ENCODE measurements at places on chromosomes 16 and 17.

- DNase-seq: no peak
Observed at GRCh38 chr17:13638855-13639458, 37.2 kb upstream of the HS3ST3A1 start.

- DNase-seq: no peak
Observed at GRCh38 chr17:74780443-74781238, 4.5 kb upstream of the NAT9 start.

- no peak for DNase-seq
Observed at GRCh38 chr16:49431591-49432290, 58.1 kb downstream of the C16orf78 start.

DNA sequence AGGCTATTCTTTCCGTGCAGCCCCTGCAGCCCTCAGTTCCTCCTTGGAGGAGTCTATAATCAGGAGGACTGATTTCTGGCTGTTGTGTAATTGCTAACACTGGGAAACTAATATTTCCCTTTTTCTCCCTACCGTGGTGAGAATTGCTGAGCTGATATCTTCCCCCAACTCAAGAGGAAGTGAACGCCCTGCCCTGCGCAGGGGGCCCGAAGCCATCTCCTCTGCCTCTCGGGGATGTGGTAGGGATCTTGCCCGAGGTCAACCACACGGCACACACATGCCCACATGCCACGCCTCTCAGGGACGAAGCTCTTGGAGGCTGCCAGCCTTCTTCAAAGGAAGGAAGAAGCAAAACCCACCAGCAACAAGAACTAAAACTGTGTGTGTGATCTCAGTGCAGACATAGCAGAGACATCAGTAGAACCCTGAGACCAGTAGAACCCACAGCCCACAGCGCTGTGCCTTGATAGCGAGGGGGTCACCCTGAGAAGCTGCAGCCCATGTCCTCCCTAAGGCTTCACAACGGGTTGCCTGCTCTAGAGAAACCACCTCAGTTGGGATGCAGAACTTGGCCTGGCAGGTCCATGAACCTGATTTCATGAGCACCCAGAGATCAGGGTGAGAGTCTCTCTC lies 8.9 kb upstream of the ULK2 start:
- DNase-seq: no peak

GRCh38 chr17:40559564-40559916 lies 5.7 kb downstream of the CCR7 start:
- DNase-seq: no peak

- no peak for DNase-seq
Observed at GRCh38 chr16:83615141-83615952, 192.4 kb upstream of the HSBP1 start.

DNA sequence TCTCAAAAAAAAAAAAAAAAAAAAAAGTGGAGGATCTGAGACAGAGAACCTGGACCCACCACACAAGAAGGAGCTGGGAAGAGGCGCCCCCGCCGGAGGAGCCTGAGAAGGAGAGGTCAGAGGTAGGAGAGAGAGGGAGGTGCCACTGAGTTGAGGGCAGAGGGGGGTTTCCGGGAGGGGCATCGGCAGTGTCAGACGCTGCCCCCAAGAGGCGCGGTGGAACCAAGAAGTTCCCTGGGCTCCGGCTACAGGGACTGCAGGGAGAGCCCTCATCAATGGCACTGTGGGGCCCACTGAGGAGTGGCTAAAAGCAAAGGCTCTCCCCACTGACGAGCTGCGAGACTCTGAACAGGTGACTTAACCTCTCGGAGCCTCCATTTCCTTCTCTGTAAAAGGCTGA lies 4.2 kb downstream of the CCDC42 start:
- DNase-seq: no peak

GRCh38 chr16:52921104-52921503 lies 131.6 kb downstream of the CHD9NB start:
- DNase-seq: no peak

DNA sequence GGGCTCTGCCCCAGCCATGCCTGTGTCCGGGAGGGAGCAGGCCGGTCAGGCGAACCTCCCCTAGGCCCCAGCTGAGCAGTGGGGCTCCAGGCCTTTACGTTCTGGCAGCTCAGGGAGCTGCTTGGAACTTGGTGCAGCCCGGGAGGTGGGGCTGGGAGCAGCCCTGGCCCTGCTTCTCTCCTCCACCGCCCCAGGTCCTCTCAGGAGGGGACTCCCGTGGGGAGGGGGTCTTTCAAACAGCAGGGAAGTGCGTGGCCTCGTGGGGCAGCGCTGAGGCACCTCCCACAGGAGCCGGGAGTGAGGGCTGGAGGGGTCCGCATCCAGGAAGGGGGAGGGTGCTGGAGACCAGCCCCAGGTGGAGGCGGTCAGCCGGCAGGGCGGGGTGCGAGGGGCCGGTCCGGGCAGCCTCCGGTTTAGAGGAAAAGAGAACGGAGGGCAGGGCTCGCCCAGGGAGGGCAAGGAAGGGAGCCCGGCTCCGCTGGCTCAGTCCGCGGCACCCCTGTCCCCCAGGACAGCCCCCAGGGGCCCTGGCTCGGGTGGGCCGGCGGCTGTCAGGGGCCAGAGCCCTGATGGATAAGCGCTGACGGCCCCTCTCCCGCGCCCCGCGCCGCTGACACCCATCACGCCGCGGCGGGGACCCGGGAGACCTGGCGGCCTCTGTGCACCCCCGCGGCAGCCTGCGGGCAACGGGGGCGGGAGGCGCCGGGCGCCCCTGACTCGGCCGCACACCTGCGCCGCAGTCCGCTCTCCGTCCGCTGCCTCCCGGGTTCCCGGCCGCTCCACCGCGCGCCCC lies 587 bp upstream of the PRR35 start:
- no peak for DNase-seq

DNA sequence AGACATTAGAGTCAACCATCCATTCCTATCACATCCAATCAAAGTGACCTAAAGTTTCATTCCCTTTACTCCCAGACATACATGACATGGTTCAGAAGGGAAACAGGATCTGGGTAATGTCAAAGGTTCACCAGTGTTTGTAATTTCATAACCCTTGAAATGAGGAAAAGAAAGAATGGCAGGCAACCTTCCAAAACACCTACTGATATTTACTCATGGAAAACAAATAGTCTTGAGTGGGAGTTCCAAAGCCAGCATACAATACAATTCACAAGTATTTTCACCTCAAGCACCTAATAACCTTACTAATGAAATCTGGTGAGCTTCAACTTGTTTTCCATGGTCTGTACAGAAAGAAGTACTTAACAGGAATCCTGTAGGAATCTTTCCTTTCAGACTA lies 72.5 kb upstream of the AXIN2 start:
- no peak for DNase-seq

DNA sequence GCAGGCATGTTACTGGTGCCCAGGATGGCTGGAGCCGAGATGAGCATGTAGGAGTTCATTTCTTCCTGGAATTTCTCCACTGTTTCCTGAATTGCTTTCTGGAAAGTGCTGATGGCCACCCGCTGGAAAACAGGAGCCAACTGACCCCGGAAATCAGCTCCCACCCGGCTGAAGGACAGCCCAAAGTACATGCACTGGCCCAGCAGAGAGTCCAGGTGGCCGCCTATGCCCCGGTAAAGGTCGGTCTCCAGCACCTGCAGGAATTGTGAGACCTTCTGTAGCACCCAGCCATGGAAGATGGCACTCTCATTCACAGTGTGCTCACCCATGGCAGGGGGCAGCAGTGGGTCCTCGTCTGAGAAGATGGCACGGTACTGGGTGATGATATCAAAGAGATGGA lies 4.3 kb upstream of the PDF start:
- no peak for DNase-seq

DNA sequence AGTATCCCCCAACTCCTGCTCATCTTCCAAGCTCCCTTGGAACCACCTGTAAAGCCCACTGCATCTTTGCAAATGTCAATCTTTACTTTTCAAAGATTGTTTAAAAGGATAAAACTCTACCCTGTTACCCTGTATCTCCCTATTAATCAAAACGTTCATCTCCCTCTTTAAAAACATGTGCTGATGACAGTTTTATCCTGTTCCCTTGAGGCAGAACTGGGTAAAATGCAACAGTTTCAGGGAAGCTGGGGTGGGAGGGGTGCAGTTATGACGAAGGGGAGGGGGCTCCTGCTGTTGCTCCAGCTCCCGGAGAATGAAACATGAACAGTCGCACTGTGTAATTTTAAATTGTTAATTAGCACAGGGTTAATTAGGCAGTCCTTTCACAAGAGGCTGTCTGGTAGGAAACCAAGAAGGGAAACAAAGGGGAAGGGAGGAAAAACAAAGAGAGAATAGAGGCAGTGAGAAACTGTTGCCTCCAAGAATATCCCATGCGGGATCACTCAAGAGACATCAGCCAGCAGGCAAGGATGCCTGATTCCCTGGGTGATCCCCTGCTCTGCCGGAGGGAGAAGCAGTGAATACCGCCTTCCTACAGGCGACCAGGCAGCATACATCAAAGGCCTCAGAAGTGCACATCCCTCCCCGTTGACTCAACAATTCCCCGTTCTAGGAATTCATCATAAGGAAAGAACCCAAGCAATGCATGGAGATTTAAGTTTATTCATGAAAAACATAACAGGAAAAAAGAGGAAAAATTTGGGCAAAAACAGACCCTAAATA lies 84.2 kb downstream of the ZFHX3 start:
- no peak for DNase-seq

DNA sequence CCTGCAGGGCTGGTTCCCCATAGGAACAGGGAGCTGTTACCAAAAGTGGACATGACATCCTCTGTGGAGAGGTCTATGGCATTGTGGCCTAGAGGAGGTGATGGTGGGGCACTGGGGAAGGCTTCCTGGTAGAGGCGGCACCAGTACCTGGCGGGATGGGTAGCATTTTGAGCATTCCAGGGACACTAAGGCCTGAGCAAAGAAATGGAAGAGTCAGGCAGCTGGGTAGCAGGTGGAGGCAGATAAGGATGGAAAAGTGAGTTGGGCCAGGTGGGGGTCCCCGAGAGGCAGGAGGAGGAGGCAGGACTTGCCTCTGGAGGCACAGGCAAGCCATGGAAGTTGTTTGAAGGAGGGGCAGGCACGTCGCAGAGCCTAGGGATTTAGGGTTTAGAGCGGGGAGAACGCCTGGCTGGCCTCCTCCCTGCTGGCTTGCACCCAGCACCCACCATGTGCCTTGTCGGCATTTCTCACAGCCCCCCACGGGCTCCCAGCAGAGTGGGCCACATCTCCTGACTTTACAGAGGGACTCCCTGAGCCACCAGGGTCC lies 5.1 kb upstream of the ADCY7 start:
- no peak for DNase-seq

GRCh38 chr17:76943202-76943601 lies 75.0 kb downstream of the MGAT5B start:
- no peak for DNase-seq

GRCh38 chr17:18258356-18259038 lies at the start of gene FLII:
Gene FLII (minus strand): TSS chr17:18258738. CDS start chr17:18258690, 48 bp downstream.
- DNase-seq: no peak

DNA sequence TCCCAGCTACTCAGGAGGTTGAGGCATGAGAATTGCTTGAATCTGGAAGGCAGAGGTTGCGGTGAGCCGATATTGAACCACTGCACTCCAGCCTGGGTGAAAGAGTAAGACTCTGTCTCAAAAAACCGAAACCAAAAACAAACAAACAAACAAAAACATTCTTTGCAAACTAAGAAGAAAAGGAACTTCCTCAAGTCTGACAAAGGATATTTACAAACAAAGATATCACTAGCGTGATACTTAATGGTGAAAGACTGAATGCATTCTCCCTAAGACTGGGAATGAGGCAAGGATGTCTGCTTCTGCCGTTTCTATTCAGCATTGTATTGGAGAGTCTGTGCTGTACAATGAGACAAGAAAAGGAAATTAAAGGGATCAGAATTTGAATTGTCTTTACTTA lies 10.5 kb upstream of the MPO start:
- no peak for DNase-seq

GRCh38 chr16:26856271-26856670 lies 210.5 kb upstream of the C16orf82 start:
- DNase-seq: no peak

DNA sequence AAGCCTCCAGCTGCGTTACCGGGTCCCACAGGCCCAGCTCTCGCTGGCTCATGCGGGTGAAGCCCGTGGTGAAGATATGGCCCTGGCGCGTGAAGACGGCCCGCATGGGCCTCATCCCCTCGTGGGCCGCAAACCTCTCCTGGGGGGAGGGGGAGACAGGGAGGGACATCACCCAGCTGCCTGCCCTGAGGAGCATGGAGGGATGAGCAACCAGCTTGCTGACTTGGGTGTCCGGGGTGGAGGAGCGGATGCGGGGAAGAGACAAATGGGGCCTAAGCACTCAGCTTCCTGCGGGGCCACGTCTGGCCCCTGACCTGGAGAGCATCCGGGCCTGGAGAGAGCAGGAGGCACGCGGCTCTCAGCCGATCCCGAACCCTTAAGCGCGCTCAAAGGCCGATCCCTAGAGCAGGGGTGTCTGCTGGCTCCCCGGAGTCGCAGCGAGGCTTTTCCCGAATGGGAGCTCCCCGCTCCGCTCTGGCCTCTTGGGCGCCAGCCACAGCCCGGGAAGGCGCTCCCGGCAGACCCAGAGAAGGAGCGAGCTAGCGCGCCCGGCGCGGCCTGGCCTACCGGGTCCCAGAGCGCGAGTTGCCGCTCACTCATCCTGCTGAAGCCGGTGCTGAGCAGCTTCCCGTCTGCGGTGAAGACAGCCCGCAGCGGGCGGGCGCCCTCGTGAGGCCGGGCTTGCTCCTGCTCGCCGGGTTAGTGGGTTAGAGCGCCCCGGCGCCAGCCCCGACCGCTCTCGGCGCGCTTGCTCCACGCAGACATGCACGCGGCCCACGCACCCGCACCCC lies 5.0 kb downstream of the CORO6 start:
- DNase-seq: peak; percentile 74

GRCh38 chr16:35319536-35320192 lies 1860.3 kb downstream of the TP53TG3F start:
- no peak for DNase-seq

DNA sequence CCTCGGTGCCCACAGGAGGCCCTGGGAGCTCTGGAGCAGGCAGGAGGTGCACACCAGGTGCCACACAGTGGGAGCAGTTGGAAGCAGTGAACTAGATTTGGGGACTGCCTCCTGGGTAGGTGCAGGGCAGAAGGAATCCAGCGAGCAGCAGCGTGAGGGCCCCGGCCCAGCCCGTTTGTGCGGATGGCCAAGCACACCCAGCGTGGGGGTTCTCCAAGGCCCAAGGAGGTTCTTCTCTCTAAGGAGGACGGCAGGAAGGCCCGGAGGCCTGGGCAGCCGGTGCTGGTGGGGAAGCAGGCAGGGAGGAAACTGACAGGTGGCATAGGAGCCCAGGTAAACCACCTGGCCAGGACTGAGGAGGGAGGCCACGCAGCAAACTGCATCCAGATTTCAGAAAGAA lies 17.0 kb downstream of the SOX8 start:
- DNase-seq: no peak

DNA sequence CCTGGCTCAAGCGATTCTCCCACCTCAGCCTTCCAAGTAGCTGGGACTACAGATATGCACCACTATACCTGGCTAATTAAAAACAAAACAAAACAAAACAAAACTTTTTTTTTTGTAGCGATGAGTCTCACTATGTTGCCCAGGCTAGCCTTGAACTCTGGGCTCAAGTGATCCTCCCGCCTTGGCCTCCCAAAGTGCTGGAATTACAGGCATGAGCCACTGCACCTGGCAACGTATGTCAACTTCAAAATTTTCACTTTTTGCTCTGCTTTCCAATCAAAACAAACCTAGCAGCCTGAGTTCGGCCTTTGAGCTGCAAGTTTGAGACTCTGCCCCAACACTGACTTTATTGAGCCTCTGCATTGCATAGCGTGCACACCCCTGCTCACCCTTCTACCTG lies 4.5 kb upstream of the RAI1 start:
- no peak for DNase-seq

GRCh38 chr17:20009052-20009301 lies 182 bp upstream of the SPECC1 start:
- DNase-seq: no peak
